ENCODE measurements at places on chromosomes 3 and 15.

GRCh38 chr3:5022966-5023776, 43.9 kb downstream of the BHLHE40 start:
- no peak for DNase-seq

DNA sequence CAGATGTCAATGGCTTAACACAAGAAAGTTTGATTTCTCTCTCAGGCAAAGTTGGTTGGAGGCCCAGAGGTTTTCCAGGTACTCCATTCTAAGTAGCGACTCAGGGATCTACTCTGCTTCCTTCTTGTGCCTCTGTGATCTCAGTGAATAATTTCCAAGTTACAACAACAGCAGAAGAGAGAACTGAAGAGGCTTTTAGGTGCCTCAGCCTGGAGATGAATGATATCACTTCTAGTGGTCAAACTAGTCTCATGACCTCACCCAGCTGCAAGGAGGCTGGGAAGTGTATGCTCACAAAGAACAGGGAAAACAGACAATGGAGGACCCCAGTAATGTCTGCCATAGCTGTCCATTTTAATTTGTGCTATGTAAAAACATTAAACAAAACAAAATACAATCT, 4.6 kb upstream of the PRICKLE2 start:
- DNase-seq: no peak

DNA sequence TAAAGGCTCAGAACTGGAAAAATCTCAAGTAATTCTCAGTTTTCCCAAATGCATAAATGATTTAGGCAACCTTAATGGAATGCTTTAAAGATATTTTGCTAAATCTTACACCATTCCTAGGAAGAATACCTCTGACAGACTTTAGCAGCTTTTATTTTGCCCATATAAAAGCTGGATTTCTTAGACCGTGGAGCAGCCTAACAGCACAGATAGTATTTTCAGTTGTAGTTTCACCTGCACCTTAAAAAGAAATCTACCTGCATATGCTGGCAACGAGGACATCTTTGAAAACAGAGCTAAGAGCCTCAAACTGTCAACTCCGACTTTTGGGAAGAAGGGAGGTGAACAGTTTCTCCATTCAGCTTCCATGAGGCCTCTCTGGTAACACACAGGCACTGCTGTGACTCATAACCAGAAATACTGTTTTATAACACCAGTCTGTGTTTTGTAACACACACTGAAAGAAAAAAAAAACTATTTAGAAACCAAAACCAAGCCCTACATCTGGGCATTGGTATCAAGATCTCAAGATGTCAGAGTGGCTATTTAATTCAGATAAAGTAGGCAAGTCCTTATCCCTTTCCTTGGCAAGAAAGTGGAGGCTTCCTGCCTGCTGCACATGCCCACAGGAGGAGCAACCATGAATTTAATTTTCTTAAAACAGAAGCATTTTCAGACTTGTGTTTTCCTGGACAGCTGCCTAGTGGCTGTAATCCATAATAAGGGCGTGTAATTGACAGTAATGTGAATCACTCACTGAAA, 181.5 kb upstream of the ICE2 start:
- no peak for DNase-seq

DNA sequence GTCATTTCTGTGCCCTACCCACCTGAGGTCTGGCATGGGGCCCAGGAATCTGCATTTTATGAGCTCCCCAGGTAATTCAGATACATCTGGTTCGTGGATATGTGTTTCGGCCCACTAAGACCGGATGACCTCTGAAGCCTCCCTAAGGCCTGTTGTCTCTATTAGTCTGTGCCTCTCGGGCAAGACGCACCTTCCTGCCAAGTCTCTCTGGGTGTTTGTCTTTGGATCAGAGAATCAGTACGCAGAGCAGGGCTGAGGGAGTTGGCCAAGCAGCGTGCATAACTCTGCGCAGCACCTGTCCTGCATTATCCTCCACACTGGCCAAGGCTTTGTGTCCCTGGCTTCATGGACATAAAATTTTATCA, 181.0 kb downstream of the THSD4 start:
- DNase-seq: no peak

DNA sequence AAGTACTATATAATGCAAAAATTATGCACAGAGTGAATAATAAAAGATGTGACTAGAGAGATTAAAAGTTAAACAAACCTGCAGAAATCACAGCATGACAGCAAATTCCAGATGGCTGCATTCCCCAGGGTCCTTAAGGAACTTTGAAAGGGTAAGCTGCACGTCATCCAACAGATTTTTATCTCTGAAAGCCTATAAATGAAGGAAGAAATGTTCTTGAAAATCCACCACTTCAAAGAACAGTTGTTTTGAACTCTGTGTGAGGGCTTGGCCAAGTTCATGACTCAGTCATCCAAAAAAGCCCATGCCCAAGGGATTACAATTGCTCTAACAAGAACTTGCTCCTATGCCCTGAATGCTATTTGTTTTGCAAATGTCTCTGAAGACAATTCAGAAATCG, 603.6 kb downstream of the PLOD2 start:
- no peak for DNase-seq

GRCh38 chr15:61724251-61724939, 335.9 kb downstream of the VPS13C start:
- no peak for DNase-seq

DNA sequence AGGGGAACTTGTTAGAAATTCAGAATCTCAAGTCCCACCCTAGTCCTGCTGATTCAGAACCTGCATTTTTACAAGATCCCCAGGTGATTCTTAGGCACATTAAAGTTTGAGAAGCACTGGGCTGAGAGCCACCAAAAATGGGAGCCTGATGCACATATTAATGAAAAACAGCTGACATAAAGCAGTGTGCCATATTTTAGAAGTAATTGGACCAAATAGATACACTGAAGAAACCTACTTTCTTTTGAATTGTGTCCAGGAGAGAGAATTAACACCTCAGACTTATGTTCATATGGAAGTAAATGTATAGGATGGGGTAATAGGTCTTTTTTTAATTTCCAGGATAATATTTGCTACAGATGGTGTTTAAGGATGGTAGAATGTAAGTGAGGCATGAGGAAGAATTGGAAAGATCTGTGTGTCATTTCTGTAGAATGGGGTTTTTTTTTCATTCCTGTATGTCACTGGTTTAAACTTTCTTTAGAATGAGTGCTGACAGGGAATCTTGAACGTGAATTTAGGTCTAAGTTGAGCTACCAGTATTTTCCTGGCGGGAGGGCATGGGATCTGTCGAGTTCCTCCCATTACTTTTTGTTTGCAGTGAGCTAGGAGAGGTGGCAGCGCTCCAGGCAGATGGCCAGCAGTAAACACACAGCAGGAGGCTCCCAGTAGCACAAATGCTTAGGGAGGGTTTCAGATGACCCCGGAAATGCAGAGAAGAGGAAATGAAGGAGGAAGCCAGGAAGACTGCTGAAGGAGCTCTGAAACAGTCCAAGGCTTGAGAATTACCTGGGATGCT, 185.6 kb downstream of the PLCL2 start:
- DNase-seq: peak; percentile 56

DNA sequence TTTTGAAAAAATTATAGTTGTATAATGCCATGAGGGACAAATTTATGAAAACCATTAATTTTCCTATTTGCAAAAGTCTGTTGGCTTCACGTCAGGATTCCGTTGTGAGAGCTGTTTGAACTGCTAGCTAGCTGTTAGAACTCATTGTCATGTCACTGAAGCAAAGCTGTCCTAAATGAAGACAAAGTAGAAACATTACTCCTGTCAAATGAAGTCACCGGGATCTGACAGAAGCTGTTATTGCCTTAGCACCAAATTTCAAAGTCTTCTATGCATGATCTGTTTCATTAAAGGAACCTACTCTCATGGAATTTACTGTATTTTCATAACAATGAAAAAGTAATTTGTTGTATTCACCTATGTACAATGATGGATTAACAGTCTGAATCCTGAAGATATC, 479.8 kb downstream of the PLOD2 start:
- no peak for DNase-seq

GRCh38 chr3:101077361-101078011, 84.3 kb upstream of the ABI3BP start:
- no peak for DNase-seq

- no peak for DNase-seq
Observed at GRCh38 chr15:74793135-74794028, 11.5 kb downstream of the CSK start.

DNA sequence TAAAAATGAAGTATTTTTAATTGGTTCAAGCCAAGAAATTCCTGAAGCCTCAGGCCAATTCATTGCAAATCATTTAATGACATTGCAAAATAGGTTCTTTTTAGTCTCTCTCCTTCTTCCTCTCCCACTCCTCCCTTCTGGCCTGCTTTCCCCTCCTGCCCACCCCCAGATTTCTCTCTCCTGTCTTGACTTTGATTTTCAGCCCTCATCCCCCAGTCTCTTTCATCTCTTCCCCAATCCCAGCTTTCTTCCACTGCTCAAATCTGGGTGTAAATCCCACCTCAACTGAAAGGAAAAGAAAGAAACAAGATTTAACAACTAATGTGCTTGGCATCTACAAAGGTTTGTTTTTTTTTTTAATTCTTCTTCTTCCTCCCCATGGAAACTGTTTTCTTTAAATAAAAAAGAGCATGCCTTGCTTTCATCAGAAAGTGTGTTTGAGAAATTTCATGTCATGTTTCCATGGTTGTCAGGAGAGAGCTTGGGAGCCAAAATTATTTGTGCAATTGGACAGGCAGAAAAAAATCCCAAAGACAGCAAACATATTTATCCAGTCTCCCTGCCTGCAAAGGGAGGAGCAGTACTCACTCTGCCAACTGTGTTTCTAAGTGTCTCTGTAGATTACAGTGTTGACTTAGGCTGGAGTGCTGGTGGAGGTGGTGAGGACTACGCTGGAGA, 50.4 kb downstream of the BOC start:
- no peak for DNase-seq

DNA sequence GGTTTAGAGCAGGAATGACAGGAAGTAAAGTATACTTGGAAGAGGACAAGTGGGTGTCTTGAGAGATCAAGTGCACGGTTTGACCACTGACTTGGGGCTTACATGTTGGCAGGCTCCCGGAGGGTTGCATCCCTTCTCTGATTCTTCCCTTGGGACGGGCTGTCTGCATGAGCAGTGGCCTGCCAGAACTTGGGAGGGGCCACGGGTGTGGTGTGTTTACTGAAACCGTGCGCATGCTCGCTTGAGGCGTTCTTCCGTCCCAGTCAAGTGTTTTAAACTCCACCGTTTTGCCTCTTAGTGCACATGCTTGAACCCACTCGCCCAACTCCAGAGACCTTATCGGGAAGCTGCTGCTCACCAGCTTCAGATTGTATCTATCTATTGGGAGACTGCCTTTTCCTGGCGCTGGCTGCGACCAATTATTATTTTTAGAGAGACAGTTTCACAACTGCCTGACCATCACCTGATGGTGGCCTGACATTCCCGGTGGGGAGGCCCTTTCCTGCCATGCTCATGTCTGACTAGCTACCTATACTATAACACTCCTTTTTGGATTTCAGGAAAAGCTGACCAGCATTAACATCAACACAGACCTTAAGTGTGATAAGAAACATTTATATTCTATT, 14.9 kb upstream of the C3orf22 start:
- no peak for DNase-seq

GRCh38 chr15:76730262-76730661, 174.9 kb downstream of the SCAPER start:
- no peak for DNase-seq

DNA sequence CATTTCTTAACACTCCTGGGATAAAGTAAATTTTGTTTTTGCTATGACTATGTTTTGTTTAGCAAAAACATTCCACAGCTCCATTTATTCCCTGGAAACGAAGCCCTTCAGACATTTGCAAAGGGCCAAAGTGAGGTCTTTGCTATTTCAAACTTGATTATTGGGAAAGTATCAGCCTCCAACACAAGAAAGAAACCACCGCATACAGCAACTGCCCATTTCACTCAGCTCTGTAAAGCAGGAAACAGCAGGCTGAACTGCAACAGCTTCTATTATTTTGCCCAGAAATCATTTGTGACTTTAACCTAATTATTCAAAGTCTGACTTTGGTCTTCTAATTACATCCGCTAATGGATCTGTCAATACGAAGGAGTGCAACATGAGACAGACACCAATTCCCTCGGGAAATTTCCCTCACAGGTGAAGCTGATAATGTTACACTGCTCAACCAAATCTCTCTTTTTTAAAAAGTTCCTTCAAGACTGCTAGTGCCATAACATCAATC, 72.1 kb downstream of the RFTN1 start:
- no peak for DNase-seq

- no peak for DNase-seq
Observed at GRCh38 chr3:42970557-42970956, 8.6 kb upstream of the GASK1A start.

- no peak for DNase-seq
Observed at GRCh38 chr3:105956306-105956705, 87.5 kb upstream of the CBLB start.

DNA sequence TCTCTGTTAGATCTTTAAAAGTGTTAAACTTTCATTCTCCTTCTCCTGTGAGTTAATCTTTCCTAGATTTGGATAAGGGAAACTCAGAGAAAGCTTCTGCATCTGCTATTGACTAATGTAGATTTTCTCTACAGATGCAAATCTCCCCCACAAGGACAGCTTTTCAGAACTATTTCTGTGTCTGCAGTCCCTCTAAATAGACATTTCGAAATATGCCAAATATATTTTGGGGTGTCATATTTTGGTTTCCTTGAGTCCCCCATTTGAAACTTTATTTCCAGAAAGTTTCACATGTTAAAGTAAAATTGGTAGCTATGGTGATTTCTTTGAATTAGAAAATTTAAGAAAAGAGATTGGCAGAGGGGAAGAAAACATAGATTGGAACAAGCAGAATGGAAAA, 852.3 kb upstream of the ALCAM start:
- DNase-seq: no peak

- DNase-seq: no peak
Observed at GRCh38 chr3:110815008-110815583, 256.5 kb upstream of the NECTIN3 start.

DNA sequence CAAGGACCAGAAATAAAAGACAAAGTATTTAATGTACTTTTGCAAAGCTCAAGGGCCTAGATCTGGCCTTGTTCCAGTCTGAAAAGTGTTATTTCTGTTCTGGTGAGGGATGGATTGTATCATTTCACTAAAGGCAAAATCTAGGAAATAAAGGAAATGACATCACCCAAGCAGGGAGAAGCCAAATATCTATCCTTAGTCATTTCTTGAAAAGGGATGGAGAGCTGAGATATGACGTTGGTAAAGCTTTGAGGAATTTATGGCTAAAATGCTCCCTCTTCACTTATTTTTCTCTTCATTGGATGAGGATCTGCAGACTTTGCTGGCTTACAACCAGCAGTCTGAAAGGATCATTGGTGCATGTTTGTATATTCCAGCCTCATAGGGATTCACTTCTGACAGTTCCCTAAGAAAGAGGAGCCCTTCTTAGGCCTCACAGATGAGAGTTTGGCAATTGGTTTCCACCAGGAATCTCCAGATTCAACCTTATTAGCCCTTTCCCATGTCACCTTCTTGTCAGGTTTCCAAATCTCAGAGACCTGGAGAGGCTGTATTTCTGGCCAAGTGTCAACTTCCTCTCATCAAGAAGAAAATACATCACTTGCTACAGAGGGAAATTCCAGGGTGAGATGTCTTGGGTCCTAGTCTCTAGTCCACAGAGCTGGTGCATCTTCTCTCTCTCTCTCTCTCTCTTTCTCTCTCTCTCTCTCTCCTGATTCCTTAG, 93.7 kb upstream of the BOC start:
- DNase-seq: no peak

GRCh38 chr3:108554913-108555571, 34.2 kb downstream of the CIP2A start:
- DNase-seq: no peak
